T-helper 2 cell (primary cell): ENCODE measurements at places on chromosomes 11 and 22.

GRCh38 chr11:84061726-84062125 lies 775.6 kb upstream of the CCDC90B start:
- no peak for DNase-seq

GRCh38 chr11:131656839-131657211 lies 286.4 kb downstream of the NTM start:
- no peak for DNase-seq

DNA sequence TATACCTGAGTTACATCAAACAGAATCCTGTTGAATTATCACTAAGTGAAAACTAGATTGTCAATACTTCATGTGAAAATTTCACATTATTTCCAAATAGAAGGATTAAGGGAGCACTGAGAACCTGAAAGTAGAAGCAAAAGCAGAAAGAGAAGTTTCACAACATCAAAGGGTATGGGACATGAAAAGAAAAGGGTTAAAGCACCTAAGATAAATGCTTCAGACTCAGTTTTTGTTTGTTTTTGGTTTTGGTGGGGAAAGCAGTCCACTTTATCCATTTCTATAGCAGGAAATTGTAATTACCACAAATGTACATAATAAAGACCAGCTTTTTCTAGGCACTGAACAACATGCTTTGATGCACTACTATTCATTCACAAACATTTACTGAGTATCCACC lies 1069.7 kb upstream of the CCDC90B start:
- no peak for DNase-seq

GRCh38 chr11:121671283-121672168 lies 218.8 kb upstream of the SORL1-AS1 start:
- DNase-seq, result no peak

- no peak for DNase-seq
These were observed 122.3 kb upstream of the BID start for GRCh38 chr22:17896586-17896985.
